ENCODE measurements at places on chromosomes 12 and 14.
A peak's percentile ranks its signal among the peaks of the same experiment; 100 is the strongest.

- no peak for DNase-seq
- H3K4me3 ChIP-seq, result no peak overlapping the region
- H3K36me3 ChIP-seq, result no peaks in the 10 kb centered on the region
- no peaks in the 10 kb centered on the region for H3K4me1 ChIP-seq
Measured at GRCh38 chr12:65867394-65867793, 43.1 kb downstream of the HMGA2 start.

DNA sequence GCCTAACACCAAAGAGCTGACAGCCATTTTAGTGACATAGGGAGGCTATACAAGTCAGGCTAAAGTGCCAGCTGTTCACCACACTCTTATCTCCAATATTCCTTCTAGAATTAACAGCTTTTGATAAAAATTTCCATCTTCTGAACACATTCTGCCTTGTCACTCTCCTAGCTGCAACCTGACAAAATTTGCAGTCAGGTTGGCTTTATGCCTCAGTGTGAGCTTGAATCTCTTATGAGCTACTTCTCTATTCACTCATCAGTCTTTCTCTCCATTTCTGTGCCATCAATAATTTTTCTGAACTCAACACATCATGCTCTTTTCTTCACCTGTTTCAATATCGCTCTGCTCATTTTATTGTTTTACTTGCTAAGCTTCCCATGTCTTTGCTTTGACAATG is 50.2 kb downstream of the TMTC1 start:
- H3K4me3 ChIP-seq, result no peak overlapping the region
- H3K27ac ChIP-seq, result no peak overlapping the region
- no peaks in the 10 kb centered on the region for H3K27me3 ChIP-seq

- DNase-seq, result no peak
- H3K4me3 ChIP-seq, result no peak overlapping the region
- no peaks in the 10 kb centered on the region for H3K27me3 ChIP-seq
- no peaks in the 10 kb centered on the region for H3K4me1 ChIP-seq
- H3K27ac ChIP-seq, result no peak overlapping the region
Measured at GRCh38 chr14:50471838-50472465, 60.4 kb downstream of the MAP4K5 start.

- H3K36me3 ChIP-seq, result no peaks in the 10 kb centered on the region
- no peaks in the 10 kb centered on the region for H3K27me3 ChIP-seq
- peaks cover 26% of the 10 kb centered on the region for H3K4me1 ChIP-seq
- H3K27ac ChIP-seq, result no peak overlapping the region
- DNase-seq, result no peak
- peak overlapping the region; percentile 23 for H3K4me3 ChIP-seq
Measured at GRCh38 chr14:64983439-64984310, 3.0 kb upstream of the FNTB start.

- no peak overlapping the region for H3K4me3 ChIP-seq
- H3K36me3 ChIP-seq, result no peaks in the 10 kb centered on the region
- no peak overlapping the region for H3K27ac ChIP-seq
Measured at GRCh38 chr12:26871985-26872384, 39.0 kb upstream of the ITPR2 start.

DNA sequence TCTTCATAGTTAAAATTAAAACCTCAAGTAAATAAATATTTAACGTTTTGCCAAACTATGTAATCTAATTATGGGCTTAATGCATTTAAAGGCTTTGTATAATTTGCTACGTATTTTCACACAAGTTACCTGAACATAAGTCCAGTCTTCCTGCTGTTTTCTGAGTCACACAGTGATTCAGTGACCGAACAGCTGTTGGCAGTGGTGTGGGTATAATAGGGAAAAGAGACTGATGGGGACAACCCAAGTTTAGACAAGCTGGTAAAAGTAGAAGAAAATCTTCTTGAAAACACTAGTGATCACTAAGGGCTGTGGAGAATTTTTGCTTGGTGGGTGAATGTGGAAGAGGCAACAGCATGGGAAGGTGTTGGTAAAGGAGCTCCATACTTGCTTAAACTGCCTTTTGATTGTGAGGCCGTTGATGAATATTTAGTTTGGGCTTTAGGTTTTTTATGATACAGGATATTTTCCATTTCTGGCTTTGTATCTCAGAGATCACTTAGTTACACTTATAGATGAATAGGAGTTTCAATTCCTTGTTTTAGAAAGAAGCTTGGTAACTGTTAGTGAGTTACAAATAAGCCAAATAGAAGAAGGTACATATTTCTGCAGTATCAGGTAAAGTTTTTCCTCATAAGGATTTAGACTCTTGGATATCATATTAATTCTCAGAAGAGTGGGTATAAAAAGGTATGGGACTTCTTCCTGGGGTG is 23.9 kb downstream of the LRRK2 start:
- H3K4me3 ChIP-seq, result no peak overlapping the region
- no peaks in the 10 kb centered on the region for H3K4me1 ChIP-seq
- no peaks in the 10 kb centered on the region for H3K36me3 ChIP-seq
- DNase-seq, result no peak

DNA sequence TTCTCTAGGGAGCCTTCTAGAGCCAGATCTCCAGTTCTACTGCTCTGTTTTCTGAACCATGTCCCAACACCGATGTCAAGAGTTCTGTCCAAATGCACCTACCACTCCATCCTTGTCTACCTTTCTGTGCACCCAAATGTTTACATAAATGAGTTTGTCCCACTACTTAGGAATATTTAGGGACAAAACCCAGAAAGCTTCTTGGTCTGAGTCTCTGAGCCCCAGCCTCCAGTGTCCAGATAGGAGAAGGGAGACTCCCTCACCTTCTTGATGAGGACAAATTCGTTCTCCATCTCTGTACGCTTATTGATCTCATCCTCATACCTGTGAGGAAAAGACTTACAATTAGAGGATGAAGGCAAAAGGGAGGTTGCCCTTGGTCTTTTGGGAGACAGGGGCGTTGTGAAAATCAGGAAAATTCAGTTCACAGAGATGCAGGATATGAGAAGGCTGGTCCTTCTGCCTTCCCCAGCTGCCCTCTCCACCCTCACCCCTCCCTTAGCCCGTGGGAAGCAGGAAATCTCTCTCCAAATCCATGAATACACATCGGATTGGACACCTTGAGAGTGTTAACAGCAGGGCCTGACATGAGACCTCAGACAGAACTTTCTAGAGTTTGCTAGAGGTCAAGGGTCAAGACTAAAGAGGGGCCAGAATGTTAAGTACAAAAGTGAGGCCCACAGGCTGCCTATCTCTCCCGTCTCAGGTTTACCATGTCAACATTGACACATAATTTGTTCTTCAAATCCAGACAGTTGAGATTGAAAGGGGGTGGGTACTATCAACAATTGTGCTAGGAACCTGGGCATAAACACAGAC is 3.8 kb downstream of the KRT8 start:
- no peaks in the 10 kb centered on the region for H3K36me3 ChIP-seq
- H3K4me1 ChIP-seq, result peaks cover 7% of the 10 kb centered on the region
- H3K27ac ChIP-seq, result no peak overlapping the region
- no peak for DNase-seq

- no peak for DNase-seq
- no peaks in the 10 kb centered on the region for H3K27me3 ChIP-seq
- H3K4me1 ChIP-seq, result no peaks in the 10 kb centered on the region
- H3K27ac ChIP-seq, result no peak overlapping the region
- no peaks in the 10 kb centered on the region for H3K36me3 ChIP-seq
Measured at GRCh38 chr12:131008913-131009270, 55.2 kb downstream of the ADGRD1 start.

- no peak for DNase-seq
- no peaks in the 10 kb centered on the region for H3K27me3 ChIP-seq
- no peaks in the 10 kb centered on the region for H3K4me1 ChIP-seq
- no peak overlapping the region for H3K4me3 ChIP-seq
- H3K27ac ChIP-seq, result no peak overlapping the region
- H3K36me3 ChIP-seq, result no peaks in the 10 kb centered on the region
Measured at GRCh38 chr12:28343713-28344112, 153.5 kb downstream of the CCDC91 start.
